NCI-H345 (cell line): ENCODE measurements at places on chromosomes 3 and 15.

DNA sequence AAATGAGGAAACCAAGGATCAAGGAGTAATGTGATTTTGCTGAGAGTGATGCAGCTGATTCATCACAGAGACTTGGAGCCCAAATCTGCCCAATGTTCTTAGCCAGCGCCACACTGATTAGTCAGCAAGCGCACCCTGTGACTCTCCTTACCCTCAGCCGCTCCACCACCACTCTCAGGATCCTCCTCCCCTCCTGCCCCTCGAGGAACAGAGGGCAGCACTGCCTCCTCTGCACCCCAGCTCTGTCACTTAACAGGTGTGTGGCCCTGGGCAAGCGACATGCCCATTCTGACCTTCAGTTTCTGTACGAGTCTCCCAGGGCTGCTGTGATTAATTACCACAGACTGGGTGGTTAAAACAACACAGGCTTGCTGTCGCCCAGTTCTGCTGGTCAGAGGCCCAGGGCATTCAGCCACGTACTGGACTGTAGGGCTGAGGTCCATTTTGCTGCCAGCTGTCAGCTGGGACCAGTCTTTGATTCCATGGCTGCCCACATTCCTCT is 36.1 kb upstream of the HRH1 start:
- no peak for DNase-seq

- DNase-seq: no peak
Measured at GRCh38 chr3:76551739-76552138, 488.2 kb upstream of the ROBO2 start.

GRCh38 chr3:128551451-128551850 is 58.5 kb upstream of the GATA2 start:
- no peak for DNase-seq

DNA sequence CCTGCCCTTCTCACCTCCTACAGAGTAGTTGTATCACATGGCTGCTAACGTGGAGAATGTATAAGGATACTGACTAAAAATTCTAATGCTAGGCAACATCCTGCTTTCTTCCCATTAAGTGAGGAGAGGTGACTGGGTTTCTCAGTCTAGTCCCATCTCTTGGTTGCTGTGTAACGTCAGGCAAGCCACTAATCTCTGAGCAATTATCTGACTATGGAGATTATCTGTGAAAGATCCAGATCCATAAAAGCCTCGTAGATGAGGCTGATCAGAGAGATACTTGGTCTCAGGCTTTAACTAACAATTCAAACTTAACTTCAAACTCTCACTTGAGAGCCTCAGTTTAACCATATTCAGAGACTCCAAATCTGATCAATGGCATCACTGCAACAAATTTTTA is 4.7 kb upstream of the RPS17 start:
- DNase-seq: no peak

- no peak for DNase-seq
Measured at GRCh38 chr15:93027413-93027812, 61.6 kb downstream of the RGMA start.

DNA sequence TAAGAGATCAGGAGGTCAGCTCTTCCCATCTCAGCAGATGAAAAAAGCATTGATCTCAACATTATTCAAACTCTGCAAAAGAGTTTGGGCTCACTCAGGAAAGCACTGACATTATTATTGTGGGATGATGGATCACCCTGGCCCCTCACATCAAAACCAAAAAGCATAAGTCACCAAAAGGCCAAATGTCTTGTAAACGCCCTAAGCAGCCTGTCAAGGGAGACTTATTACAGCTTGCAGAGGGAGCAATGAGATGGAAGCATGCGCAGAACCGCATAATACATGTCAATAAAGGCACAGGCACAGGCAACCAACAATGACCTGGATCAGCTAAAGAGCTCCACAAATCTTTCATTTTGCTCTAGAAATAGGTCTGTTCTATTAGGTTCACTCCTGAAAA is 4.6 kb downstream of the FSIP1 start:
- no peak for DNase-seq

DNA sequence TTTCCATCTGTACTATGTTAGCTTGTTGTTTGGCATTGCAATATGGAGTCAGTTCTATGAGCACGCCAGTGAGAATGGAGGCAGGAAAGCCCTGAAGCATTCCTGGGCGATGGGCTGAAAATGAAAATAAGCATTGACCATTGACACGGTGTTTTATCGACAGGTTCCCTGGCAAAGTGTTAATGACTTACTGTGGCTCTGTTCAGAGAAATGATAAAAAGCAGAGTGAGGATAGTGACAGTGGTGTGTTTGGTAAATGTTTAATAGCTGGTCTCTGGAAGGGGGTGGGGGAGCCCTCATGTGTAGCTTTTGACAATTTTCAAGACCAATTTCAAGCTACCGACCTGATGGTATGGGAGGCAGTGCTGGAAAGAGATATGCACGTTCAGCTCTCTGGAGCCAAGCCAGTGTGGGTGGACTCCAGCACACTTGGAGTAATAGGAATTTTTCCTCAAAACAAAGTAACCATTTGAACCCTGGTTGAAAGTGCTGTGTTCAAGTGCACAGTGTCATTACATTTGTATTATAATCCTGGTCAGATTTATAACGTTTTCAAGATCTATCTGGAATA is 341.7 kb upstream of the ROBO2 start:
- no peak for DNase-seq

DNA sequence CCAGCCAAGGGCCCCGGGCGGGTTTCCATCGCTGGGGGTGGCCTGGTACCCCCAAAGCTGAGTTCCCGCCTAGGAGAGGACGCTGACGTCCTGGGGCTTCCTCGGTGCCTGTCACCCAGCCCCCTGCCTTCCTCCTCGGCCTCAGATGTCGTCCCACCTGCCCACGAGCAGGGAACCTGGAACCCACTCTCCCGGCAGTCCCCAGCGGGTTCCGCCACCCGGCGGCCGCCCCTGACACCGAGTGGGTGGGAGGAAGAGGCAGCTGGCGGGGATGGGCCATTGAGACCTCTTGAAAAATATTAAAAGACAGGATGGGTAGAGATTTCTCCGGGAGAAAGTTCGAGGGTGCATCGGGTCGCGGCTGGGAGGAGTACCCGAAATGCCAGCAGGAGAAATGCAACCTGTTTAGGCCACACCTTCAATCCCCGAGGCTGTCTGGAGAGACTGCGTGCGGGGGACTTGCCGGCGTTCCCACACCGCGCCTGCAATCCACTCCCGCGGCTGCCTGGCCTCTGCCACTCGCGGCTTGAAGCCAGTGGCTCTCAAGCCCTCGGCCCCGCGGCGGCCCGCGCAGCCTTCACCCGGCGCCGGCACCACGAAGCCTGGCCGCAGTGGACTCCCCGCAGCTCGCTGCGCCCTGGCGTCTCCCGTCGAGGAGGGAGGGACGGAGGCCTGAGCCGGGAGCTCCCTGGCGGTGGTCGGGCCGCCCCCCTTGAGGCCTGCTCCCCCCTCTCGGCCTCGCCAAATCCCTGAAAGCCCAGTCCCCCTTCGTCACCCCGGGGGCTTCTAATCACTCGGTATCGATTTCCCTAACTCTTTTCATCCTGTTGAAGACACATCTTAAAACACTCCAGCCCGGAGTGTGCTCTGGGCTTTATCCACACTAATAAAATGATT is 8.6 kb upstream of the NR2F2 start:
- DNase-seq: no peak

GRCh38 chr3:105767216-105767615 is 101.6 kb downstream of the CBLB start:
- no peak for DNase-seq

DNA sequence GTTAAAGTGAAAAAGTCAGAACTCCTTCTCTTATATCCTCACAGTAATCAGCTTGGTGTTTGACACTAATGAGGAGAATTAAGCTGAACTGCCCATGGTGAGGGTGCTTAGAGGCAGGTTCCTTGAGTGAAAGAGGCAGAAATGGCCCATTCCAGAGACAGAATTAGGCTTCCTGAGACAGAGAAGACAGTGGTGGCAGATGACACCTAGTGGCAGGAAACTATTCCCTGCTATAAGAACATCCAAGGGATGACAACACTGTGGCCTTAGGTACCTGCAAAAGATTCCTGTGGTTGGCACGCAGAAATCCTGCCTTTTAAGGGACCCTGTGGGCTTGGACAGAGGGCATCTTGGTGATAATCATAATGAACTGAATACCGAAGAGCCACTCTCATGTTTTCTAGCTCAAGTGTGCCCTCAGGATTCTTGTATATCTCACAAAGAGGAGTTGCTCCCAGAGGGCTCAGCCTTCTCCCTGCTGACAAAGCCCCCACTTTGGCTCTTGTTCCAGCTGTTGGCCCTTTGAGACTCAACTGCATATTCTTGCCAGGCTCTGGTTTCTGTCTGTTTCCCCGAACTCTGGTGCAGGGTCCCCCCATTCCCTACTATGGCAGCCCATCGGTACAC is 56.0 kb downstream of the KBTBD12 start:
- peak; percentile 37 for DNase-seq

DNA sequence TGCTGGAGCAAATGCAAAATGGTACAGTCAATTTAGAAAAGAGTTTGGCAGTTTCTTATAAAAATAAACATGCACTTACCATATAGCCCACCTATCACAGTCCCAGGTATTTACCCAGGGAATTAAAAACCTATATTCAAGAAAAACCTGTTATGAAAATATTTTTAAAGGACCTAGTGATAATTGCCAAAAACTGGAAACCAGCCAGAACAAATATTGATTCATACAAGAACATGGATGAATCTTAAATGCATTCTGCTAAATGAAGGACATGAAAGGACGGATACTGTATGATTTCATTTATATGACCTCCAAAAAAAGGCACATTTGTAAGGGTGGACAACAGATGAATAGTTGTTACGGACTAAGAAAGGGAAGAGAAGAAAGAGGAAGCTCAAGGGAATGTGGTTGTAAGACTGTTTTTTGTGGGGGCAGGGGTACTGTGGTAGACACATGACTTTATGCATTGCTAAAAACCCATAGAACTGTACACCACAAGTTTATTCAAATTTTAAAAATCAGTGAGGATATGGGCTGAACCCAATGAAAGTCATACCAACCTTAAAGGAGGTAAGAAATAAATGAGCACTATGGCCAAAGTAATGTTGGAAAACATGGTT is 61.0 kb downstream of the ZBBX start:
- no peak for DNase-seq

- no peak for DNase-seq
Measured at GRCh38 chr3:24810881-24811280, 316.2 kb upstream of the THRB start.

GRCh38 chr15:78048628-78048920 is 28.9 kb downstream of the TBC1D2B start:
- no peak for DNase-seq

GRCh38 chr15:78360367-78360801 is 20.2 kb downstream of the CRABP1 start:
- DNase-seq: no peak

DNA sequence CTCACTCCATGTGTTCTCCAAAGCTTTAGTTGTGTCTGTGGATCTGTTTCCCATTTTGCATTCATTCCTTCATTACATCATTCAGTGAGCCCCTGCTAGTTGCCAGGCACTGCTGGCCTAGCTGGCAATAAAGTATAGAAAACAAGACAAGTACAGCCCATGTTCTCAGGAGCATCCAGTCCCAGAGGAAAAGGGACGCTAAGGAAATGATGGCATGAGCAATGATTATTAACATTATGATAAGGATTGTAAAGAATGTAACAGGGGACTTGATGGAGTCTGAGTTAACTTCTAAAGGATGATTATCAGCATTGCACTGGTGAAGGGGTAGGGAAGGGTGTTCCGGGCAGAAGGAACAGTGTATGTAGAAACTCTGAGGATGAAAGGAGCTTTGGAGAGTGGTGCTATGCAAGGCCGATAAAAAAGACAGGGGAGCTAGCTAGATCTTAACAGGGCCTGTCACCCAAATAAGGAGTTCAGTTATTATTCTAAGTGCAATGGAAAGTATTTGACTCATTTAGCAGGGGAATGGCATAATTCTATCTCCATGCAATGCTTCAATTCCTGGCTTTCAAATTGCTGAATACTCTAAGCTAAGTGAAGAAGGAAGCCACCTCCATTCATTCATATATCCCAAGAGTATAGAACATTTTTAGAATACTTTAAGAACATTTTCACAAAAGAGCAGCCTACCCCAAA is 258.2 kb upstream of the STT3B start:
- no peak for DNase-seq

GRCh38 chr3:29627136-29628117 is 346.6 kb downstream of the RBMS3 start:
- no peak for DNase-seq

DNA sequence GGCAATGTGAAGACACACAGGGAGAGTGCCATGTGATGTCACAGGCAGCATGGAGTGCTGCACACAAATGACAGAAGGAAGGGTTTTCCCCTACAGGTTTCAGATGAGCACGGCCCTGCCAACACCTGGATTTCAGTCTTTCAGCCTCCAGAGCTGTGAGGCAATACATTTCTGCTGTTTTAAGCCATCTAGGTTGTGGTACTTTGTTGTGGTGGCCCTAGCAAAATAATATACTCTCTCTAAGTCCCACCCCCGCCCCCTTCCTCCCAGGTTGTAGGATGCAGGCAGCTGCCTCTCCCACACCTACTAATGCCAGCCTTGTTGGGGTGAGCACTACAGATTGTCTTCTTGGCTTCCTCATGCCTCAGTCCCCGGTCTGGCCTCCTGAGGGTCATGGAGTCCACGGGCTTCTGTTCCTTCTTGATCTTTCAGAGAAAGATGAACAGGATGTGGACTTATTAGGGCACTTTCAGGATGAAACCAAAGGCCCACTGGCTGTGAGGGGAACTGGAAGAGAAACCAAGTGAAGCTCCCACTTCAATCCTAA is 180.0 kb downstream of the CD47 start:
- no peak for DNase-seq

DNA sequence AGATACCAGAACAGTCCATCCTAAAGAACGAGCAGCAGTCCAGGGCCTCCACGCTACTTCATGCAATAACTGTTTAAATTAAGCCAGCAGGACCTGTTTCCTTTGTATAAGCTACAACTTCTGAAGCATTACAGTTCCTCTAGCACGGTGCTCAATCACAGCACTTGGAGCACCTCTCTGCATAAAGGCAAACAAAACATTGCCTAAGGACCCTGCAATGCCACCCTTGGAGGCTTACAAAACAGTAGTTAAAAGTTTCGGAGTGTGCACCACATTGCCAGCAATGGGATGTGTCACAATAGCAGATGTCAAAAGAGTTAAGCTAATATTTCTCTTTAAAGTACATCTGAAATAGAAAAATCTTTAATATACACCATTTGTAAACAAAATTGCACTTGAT is 2.6 kb upstream of the VPS39 start:
- DNase-seq: no peak

- no peak for DNase-seq
Measured at GRCh38 chr3:82715091-82715856, 953.8 kb upstream of the GBE1 start.

DNA sequence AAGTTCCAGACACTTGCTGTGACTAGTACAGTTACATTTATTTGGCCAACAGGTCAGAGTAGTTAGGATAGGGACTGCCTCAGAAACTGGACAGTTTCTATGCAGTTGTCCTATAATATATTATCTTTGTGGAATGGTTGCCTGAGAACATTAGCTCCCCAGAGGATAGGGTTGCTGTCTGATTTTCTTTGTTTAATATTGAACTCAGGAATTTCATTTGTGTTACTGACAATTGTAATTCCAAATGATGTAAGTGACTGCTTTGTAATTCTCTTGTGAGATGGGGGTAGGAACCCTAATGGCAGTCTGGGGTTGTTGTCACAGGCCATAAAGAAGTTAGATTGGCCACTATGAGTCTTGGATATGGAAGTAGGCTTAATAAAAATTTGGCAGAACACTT is 2.2 kb downstream of the NXPE3 start:
- DNase-seq: no peak
